Cerebellar cortex (tissue), 1 donor: ENCODE measurements at places on chromosomes 12 and 14.

- DNase-seq, result no peak
Observed at GRCh38 chr12:19759227-19759626, 319.9 kb downstream of the AEBP2 start.

GRCh38 chr12:5654019-5654418 is 222.1 kb downstream of the NTF3 start:
- no peak for DNase-seq

DNA sequence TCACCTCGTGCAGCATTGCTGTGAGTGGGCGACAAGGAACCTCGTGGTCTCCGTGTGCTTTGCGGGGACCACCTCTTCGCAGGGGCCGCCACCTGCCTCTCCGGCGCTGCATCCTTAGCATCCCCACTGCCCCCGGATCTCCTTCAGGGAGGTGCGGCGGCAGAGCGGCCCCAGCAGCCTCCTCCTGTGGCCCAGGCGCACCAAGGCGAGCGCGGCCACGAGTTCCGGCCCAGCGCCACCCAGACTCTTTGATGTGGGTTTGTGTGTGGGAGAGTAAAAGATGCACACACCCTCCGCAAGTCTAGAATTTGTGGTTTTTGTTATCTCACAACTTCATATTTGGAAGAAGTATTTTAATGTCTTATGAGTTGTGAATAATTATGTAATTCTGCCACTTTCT is 118.8 kb upstream of the DIO3 start:
- no peak for DNase-seq

- DNase-seq, result no peak
Observed at GRCh38 chr12:2417481-2418160, 364.8 kb downstream of the CACNA1C start.

GRCh38 chr12:30701056-30701455 is 5.4 kb upstream of the IPO8 start:
- no peak for DNase-seq

DNA sequence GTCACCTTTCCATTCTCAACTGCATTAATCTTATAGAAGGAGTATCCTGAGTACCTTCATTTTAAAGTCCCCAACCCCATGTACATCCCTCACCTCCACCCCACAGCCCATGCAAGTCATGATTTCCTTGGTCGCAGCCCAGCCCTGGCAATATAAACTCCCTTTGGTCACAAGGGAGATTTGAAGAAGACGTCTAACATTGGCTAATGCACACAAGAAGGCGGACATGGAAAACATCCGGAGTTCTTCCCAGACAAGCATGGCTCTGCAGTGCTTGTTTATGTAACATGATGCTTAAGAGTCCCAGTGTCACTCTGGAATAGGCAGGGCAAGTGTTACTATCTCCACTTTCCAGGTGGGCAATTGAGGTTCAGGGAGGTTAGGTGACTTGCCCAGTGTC is 277.6 kb downstream of the DPF3 start:
- no peak for DNase-seq

DNA sequence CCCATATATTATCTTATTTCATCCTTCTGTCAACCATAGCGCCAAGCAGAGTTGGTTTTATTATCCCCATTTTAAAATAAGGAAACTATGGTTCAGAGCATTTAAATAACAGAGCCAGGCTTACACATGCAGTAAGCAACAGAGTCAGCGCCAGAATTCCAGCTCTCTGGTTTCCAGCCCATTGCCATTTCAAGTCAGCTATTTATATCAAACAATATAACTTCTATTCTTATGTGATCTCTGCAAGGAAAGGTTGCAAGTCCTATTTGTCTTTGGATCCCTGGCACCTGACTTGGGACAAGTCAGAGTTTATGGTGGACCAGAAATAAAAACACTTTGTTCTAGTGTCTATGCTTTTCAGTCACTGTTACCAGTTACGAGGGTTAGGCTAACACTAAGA is 174.1 kb upstream of the EEA1 start:
- no peak for DNase-seq
